ENCODE measurements at places on chromosomes 12 and 14.
A peak's percentile ranks its signal among the peaks of the same experiment; 100 is the strongest.

DNA sequence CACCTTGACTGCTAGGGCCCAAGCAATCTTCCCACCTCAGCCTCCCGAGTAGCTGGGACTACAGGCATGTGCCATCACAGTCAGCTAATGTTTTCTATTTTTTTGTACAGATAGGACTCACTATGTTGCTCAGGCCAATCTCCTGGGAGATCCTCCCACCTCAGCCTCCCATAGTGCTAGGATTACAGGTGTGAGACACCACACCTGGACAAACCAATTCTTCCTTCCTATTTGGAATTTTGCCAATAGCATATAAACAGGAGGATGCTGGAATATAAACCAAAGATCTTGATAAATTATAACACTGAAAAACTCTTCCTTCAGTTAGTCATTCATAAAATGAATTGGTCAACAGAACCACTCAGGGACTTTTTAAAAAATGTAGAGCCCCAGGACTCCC, 8.4 kb downstream of the ACIN1 start:
- DNase-seq = no peak

DNA sequence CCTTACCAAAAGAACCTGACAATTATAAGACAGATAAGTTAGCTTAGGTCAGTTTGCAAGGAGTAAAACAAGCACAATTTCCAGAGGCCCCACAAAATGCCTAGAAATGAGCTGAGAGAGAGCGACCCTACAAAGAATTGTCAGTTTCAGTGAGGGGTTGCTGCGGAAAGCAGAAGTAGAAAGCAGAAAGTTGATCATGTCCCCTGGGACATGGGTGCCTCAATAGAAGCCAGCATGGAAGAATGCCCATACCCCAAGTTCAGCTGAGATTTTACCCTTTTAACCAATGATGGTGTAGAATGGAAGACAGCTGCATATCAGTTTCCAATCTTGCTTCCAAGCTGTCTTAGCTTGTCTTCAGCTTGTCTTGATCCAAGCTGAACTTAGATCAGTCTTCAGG, 21.8 kb upstream of the CRY1 start:
- no peak for DNase-seq

GRCh38 chr14:95770777-95771176, 56.9 kb upstream of the TCL1A start:
- no peak for DNase-seq

GRCh38 chr14:54535646-54536045, 25.9 kb downstream of the CGRRF1 start:
- DNase-seq = no peak

DNA sequence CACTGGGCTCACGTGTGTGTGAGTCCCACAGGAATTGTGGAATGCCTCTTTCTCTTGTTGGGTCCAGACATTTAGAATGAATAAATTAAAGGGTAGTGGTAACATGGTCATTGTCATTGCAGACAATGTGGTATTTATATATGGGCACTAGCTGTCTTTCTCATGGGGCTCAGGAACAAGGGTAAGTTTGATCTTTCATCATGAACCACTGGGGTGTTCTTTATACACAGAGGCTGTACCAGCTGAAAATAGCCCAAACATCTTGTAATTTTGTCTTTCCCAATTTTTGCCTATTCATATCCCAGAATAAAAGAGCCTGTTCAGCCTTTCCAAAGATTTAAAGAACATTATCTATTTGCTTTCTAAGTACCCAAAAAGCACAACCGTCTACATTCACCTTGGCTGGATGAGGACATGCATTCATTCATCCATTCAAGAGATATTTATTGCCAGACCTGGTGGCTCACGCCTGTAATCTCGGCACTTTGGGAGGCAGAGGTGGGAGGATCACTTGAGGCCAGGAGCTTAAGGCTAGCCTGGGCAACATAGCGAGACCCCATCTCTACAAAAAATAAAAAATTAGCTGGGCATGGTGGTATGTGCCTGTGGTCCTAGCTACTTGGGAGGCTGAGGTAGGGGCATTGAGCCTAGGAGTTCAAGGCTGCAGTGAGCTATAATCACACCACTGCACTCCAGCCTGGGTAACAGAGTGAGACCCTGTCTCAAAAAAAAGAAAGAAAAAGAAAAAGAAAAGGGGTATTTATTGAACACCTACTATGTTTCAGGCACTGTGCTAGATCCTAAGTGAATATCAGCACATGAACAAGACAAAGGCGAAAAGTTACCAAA, 4.4 kb upstream of the FOS start:
- peak; percentile 27 for DNase-seq

GRCh38 chr14:27096091-27096490, 498.3 kb upstream of the NOVA1 start:
- DNase-seq = no peak

DNA sequence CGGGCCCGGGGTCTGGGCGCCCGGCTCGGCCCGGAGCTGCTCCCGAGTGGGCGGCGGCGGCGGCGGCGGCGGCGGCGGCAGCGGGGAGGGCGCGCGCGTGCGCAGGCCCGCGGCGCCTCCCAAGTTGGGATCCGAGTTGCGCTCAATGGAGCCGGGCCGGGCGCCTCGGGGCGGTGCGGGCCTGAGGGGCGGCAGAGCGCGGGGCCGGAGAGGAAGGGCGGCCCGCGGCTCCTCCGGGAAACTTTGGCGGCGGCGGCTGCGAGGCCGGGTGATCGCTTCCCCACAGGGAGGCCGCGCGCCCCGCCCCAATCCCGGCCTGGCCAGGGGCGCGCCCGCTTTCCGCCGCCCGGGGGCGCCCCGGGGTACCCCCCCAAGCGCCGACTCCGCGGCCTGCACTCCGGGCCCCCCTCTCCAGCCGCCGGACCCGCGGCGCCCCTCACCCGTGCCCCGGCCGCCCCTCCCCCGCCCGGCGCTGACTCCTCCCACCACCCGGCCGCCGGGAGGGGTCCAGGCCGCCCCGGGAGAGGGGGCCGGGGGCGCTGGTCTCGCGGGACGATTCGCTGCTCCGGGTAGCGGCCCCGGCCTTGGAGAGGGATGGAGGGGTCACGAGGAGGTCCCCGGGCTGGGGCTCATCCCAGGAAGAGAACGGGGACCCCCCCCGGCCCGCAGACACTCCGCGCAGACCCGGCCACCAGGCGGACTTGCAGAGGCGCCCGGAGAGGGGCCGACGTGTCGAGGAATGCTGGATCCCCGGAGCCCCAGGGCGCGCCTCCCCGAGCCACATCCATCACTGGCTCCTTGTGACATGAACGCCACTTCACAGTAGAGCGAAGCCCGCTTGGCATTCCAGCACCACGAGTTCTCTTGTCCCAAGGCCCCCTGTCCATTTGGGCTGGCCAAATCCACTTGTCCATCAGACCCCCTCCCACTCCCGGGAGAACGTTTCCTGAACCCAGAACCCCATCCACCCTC, at the start of gene RILPL1:
RILPL1 (minus strand) TSS at position 48 of the 972 bp plus-strand sequence. CDS start 237 bp downstream, outside the sequence.
- peak; percentile 71 for DNase-seq

- no peak for DNase-seq
These were observed 57.3 kb downstream of the DAD1 start for GRCh38 chr14:22531451-22532344.

DNA sequence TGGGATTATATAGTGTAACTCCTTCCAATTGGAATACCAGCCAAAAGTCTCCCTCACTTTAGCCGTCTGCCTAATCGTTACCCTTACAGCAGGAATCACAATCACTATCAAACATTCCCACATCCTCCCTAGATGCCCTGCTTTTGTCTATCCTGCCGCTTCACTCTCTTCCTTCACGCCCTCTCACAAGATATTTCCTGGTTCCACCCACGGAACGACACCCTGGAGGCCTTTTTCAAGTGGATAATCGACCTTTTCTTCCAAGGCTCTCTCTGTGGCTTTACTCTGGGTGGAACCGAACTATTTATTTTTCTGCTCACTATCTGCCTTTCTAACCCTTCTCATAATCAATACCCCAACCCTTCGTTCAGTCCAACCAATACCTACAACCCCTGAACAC, 58.9 kb downstream of the MOK start:
- DNase-seq = no peak

DNA sequence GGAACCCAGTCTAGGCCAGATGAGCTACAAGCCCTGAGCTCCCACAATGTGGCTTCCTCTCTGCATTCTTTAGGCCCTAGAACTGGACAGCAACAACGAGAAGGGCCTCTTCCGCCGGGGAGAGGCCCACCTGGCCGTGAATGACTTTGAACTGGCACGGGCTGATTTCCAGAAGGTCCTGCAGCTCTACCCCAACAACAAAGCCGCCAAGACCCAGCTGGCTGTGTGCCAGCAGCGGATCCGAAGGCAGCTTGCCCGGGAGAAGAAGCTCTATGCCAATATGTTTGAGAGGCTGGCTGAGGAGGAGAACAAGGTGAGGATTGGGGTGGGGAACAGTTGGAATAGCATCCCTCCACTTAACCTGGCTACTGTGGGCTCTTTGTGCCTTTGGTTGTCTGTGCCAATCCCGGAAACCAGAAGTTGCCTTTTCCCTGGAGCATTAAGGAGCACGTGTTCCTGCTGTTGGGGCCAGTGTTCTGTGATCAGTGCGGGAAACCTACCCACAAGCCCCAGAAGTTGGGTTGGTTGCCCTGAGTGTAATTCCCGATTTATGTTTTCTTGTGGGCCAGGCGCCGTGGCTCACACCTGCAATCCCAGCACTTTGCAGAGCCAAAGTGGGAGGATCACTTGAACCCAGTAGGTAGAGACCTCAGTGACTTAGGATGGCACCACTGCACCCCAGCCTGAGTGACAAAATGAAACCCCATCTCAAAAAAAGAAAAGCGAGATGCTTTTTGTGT, 6.4 kb downstream of the FKBP4 start:
- no peak for DNase-seq

DNA sequence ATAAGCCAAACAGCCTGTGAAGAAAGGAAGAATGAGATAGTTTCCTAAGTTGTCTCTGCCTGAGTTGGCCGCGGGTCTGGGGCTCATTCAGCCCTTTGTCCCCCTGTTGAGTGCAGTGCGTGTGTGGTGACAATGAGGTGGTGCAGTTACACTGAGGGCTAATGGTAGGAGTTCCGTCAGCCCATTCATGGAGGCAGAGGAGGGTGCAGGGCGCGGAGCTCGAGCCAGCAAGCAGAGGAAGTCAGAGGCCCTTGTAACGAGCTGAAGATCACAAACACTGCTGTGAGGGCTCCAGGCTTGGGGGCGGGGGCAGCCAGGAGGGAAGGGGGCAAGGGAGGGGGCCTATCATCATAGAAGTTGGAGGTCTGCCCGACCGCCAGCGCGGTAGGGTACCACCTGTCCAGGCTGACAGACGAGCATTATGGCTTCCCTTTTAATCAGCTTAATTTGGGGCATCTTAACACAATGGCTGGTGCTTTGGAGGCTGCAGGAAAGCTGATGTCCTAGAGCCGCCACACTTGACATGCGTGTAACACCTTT, 20.5 kb downstream of the CCND2 start:
- no peak for DNase-seq

DNA sequence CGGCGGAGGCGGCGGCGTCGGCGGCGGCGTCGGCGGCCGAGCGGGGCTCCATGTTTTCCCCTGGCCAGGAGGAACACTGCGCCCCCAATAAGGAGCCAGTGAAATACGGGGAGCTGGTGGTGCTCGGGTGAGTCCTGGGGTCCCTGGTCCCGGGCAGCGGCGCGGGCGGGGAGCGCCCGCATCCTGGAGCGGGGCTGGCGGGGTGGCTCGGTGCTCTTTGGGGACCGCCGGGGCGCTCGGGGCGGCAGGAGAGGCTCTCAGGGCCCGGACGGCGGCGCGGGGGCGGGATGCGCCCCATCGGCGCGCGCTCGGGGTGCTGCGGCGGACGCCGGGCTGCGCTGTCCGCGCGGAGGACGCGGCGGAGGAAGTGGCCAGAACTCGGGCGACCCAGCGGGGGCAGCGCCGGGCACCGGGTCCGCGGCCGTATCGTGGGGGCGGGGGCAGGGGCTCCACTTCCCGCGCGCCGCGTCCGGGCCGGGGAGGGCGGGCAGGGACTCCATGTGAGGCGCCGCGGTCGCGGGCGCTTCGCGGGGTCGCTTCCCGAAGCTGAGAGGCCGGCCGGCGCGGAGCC, 485 bp downstream of the PELI2 start:
- DNase-seq = peak; percentile 86

GRCh38 chr12:107352347-107353081, 259.2 kb upstream of the CRY1 start:
- DNase-seq = no peak

- no peak for DNase-seq
These were observed 174.5 kb upstream of the NPAS3 start for GRCh38 chr14:32764131-32764530.

- DNase-seq = no peak
These were observed 80.2 kb upstream of the NUDT4 start for GRCh38 chr12:93297536-93297935.

DNA sequence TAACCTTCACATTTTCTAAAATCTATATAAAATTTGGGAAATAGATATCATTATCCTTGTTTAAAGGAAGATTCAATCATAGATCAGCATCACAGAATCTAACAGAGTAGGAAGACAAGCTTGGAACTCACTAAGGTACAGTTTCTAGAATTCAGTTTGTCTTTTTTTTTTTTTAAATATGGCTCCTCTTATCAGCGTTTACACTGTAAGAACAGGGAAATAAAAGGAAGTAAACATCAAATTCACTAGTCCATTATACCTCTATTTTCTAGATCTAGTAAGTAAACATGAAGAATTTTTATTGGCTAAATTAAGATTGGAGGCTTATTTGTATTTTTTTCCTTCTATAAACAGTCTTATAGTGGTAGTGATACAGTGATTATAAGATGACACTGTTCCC, 144.9 kb downstream of the LRIG3 start:
- no peak for DNase-seq
